Cortex of kidney (tissue), 1 donor: ENCODE measurements at places on chromosomes 16 and 17.

GRCh38 chr16:47037746-47038458 is 64.4 kb upstream of the DNAJA2 start:
- no peak for DNase-seq

- no peak for DNase-seq
These were observed 7.2 kb downstream of the SLC16A5 start for GRCh38 chr17:75094871-75095399.

DNA sequence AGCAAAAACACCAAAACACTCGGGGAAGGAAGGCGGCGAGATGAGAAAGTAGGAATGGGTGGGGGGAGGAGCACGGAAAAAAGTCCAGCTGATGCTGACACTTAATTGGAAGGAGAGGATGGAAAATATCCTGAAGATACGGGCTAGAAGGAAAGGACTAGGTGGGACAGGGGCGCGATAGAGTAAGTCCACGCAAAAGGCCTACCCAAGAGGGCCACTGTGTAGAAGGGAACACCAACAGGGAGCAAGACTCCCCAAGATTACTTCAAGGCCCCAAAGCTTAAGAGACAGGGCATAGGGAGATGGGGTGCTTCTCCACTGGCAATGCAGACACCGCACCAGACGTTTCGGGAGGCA is 736 bp downstream of the APPBP2 start:
- DNase-seq, result no peak

DNA sequence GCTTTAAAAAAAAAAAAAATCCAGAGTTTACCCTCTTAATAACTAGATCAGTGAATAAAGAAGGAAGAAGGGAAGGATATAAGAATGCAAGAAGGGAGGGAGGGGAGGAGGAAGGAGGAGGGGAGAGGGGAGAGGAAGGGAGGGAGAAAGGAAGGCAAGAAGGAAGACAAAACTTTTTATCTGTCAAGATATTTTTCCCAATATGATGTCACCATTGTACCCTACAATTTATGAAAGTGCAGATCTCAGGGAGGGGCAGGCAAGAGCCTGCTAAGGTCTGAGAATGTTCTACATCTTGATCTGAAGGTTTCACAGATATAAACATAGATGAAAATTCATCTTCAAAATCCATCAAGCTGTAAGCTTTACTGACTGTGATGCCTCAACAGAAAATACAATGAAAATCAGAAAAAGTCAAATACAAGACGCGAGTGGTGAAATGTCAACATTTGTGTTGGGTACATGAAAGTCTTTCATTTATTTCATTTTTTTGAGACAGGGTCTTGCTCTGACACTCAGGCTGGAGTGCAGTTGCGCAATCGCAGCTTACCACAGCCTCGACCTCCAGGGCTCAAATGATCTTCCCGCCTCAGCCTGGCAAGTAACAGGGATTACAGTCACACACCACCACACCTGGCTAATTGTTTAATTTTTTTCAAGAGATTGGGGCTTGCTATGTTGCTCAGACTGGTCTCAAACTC is 57.1 kb upstream of the EMP2 start:
- DNase-seq, result no peak

DNA sequence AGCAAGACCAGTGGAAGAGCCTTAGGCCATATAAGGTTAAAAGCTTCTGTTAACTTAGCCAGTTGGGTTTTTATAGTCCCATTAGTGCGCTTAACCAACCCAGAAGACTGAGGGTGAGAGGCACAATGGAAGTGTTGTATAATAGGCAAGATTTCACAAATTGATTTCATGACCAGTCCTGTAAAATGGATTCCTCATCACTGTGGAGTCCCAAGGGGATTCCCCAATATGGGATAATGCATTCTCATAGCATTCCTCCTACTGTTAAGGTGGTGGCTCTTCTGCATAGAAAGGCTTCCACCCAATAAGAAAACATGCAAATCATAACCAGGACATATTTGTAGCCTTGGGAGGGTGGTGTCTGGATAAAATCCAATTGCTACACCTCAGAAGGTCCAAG is 22.1 kb upstream of the B4GALNT2 start:
- no peak for DNase-seq

- no peak for DNase-seq
These were observed 77.0 kb downstream of the HS3ST2 start for GRCh38 chr16:22890976-22891375.

DNA sequence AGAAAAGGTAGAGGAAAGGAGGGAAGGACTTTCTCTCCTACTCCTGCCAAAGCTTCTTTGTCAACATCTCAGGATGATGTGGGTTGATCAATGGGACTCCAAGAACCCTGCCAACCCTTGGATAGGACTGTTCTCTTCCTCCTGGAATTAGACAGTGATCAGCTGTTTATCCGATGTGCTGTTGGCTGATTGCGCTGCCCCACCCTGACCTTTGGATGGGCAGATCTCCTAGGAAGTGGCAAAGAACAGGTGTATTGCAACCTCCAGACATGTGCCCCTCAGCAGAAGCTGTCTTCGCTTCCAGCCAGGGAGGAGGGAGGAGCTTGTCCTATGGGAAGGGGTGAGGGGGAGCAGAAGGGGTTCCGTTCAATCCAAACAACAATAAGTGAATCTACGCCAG is 30.5 kb downstream of the SLC5A11 start:
- no peak for DNase-seq

- no peak for DNase-seq
These were observed 17.7 kb downstream of the TAOK1 start for GRCh38 chr17:29407856-29408255.

GRCh38 chr17:82107341-82107860 is 9.4 kb upstream of the FASN start:
- DNase-seq, result no peak

GRCh38 chr16:48526058-48526957 is 83.7 kb downstream of the N4BP1 start:
- no peak for DNase-seq

DNA sequence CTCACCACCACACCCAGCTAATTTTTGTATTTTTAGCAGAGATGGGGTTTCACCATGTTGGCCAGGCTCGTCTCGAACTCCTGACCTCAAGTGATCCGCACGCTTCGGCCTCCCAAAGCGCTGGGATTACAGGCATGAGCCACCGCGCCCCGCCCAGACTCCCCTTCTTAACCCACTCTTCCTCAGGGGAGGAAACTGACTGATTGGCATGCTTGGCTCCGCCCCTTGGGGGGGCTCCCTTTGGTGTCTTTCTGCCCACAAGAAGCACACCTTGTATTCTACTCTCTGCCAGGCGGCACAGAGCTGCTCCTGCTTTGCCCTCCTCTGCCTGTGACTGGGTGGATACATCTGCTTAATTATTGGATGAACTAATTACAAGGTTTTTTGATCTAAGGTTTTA is 4.7 kb upstream of the ASGR2 start:
- no peak for DNase-seq

DNA sequence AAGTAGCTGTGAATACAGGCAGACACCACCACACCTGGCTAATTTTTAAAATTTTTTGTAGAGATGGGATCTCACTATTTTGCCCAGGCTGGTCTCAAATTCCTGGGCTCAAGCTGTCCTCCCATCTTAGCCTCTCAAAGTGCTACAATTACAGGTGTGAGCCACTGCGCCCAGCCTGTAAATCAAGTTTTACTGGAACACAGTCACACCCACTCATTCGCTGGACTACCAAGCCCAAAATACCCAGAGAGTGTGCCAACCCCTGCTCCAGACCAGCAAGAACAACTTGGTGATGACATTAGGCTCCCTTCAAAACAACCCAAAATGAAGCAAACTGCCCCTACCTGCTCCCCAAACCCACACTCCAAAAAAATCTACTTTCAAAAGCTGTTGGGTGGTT is 36.0 kb downstream of the TVP23A start:
- no peak for DNase-seq

- no peak for DNase-seq
These were observed 20.3 kb downstream of the ANKRD40 start for GRCh38 chr17:50687200-50688066.

DNA sequence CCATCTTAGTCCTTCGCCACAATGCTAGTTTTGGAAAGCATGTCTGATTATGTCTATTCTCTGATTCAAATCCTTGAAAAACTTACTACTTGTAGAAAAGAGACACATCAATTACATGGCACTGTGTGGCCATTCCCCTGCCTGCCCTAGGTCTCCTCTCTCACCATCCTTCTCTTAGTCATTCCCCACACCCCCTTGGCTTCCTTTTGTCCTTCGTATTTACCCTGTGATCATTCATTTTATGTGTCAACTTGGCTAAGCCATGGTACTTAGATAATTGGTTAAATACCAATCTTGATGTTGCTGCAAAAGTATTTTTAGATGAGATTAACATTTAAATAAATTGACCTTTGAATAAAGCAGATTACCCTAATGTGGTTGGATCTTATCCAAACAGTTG is 122.9 kb upstream of the CDH11 start:
- DNase-seq, result no peak

GRCh38 chr17:14775731-14776492 is 475.0 kb downstream of the HS3ST3B1 start:
- no peak for DNase-seq

DNA sequence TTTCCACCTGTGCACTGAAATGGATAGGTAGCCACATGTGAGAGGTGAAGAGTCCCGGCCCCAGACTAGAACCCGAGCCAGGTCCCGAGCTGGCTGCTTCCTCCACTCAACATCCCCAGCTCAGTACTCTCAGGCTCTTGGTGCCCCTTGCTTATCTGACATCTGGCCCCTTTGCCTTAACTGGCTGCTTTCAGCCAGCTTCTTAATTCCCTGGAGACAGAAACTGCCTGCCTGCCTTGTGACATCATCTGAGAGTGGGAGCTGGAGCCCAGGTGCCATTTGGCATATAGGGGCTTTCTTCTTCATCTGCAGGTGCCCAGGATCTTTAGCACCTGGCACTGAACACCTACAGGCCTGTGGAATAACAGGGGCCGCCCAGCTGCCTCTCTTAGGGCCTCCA is 8.9 kb downstream of the CHAD start:
- no peak for DNase-seq

GRCh38 chr16:67190448-67191399 is 788 bp upstream of the EXOC3L1 start:
- no peak for DNase-seq

DNA sequence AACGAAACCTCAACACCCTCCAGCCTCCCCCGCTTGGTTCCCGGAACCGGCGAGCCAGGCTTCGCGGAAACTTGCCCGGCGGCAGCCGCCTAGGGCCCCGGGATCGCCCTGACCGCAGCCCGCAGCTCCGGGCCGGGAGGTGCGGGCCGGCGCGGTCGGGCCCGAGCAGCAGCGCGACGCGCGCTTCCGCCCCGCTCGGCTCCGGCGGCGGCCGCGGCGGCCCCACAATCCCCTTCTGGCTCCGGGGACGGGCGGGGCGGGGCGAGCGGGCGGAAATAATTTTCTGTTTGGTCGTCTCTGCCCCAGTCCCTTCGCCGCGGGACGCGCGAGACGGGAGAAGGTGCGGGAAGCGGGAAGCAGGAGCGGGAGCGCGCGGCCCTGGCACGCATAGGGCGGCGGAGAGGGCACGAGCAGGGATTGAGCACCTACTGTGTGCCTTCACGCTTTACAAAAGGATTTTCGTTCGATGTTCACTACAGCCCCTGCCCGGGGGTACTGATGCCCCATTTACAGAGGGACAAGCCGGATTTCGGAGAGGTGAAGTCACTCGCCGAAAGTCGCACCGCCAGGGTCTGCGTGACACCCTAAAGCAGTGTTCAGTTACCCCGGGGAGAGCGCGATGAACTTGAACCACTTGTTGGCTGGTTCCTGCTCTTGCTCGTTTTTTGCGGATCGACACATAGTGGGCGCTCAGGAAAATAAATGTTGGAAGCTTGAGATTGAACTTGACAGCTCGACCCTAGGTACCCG is 2.7 kb upstream of the MLLT6 start:
- DNase-seq, result peak; percentile 59

DNA sequence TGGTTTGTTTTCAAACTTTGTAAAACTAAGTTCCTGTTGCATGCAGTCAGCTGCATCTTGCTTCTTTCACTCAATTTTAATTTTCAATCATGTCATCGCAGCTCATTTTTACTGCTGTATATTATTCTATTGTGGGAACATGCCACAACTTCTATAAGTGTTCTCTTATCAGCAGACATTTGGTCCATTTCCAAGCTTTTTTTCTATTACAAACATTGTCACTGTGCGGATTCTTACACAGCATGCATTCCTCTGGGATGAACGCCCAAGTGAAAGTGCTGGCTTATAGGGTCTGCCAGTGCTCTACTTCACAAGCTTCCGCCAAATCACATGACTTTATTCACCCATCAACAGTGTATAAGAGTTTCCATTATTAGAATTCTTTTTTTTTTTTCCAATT is 22.7 kb downstream of the GINS3 start:
- no peak for DNase-seq

- no peak for DNase-seq
These were observed 2.4 kb upstream of the MARVELD3 start for GRCh38 chr16:71623597-71623996.

DNA sequence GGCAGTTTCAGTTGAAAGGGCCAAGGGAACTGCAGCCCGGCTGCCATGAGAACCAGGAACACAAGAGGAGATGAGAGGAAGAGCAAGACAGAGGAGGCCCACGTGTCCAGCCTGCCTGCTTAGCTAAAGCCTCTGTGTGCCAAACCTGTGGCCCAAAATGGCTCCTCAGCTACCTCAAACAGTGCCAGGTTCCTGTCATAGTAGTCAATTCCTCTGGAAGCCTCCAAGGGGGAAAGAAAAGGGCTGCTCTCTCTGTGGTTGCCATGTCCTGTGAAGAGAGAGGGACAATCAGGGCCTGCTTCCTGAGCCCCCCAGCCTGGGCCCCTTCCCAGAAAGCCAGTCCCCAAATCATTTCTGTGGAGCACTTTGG is 5.2 kb downstream of the SLC12A4 start:
- DNase-seq, result no peak

- no peak for DNase-seq
These were observed 24.2 kb downstream of the SOST start for GRCh38 chr17:43734376-43734775.

GRCh38 chr16:15618392-15618791 is 24.6 kb downstream of the MARF1 start:
- no peak for DNase-seq

DNA sequence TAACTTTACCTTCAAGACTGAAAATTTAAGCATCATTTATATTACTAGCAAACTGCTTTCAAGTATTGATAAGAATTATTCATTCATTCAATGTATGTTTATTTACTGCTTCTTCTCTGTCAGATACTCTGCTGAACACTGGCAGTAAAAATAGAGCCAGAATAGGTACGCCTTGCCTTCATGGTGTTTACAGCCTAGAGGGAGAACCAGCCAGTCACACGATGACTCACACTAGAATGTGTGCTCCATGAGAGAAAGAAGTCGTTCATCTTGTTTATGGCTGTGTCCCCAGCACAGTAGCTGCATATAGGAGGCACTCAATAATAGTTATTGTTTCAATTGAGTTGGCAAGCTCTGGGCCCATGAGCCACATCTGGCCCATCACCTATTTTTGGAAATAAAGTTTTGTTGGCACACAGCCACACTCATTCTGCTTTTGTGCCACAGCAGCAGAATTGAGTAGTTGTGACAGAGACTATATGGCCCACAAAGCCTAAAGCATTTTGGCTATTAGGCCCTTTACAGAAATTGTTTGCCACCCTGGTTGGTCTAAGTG is 84.2 kb downstream of the TMC6 start:
- DNase-seq, result no peak
